ENCODE measurements at places on chromosomes 7 and 10. TPM values are rescaled to one million over a fixed set of nuclear protein-coding genes. Genes with fewer than 3 reads are reported as not detected.

DNA sequence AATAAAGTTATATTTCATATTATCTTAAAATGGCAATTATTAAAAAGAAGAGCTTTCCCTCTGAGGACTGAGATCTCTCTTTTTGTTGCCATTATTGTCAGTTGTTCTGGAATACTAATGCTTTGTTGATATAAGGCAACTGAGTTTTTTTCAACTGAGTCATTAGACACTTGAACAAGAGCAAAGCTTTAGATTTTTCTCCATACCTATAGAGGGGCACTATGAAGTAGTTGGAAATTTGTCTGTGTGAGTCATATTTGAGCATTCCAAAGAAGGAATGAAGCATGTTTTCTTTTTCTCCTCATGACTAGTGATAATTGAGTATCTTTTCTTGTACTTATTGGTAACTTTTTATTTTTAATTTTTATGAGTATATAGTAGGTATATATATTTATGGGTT is 24.5 kb downstream of the RPA3 start:
- DNase-seq, result no peak

DNA sequence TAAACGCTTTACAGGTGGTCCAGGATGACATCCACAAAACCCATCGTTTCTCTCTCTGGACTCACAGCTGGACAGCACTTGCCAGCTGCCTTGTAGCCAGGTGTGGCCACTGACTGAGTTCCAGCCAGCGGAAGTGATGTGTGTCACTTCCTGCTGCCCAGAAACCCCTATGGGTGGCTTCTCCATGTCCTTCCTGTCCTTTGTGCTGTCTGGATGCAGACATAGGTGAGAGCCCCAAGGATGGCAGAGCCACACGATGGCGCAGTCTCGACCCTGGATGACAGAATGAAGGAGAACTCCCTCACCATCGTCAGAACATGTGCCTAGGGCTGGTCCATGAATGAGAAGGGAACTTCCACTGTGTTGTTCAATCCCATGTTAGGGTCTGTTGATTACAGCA is 22.1 kb downstream of the NMT2 start:
- no peak for DNase-seq

- DNase-seq, result no peak
These were observed 126.5 kb downstream of the PLPP4 start for GRCh38 chr10:120583424-120584108.

GRCh38 chr10:130201043-130201380 is 64.8 kb downstream of the GLRX3 start:
- no peak for DNase-seq

GRCh38 chr10:110862961-110863360 is 8.8 kb upstream of the PDCD4 start:
- DNase-seq, result no peak

GRCh38 chr7:165661-166337 is 26.6 kb upstream of the FAM20C start:
- DNase-seq, result no peak

DNA sequence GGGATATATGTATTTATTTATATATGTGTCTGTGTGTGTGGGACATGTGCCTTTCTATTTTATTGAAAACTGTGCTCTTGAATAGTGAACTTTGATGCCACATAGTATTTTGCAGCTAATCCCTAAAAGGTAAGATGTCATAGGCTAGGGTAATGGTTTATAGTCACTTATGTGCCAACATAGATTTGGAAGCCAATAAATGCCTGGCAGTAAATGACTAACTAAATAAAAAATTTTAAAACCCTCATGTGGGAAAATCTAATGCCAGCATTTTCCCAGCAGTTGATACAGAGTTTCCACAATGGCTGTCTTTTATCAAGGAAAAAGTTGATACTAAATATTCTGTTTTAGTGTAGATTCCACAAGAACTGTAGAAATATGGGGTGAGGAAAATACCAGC is 101.5 kb upstream of the IMMP2L start:
- DNase-seq, result no peak

- DNase-seq, result no peak
These were observed 89.8 kb upstream of the SAMD8 start for GRCh38 chr10:75021379-75022249.

DNA sequence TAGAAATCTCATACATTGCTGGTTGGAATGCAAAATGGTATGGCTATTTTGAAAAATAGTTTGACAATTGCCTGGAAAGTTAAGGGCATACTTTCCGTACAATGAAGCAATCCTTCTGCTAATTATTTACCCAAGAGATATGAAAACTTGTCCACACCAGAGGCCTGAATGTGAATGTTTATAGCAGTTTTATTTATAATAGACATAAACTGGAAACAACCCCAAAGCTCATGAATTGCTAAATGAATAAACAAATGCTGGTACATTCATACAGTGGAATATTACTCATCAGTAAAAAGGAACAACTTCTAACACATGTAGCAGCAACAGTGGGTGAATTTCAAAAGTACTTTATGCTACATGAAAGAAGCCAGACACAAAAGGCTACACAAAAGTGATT is 42.7 kb downstream of the MMRN2 start:
- no peak for DNase-seq

DNA sequence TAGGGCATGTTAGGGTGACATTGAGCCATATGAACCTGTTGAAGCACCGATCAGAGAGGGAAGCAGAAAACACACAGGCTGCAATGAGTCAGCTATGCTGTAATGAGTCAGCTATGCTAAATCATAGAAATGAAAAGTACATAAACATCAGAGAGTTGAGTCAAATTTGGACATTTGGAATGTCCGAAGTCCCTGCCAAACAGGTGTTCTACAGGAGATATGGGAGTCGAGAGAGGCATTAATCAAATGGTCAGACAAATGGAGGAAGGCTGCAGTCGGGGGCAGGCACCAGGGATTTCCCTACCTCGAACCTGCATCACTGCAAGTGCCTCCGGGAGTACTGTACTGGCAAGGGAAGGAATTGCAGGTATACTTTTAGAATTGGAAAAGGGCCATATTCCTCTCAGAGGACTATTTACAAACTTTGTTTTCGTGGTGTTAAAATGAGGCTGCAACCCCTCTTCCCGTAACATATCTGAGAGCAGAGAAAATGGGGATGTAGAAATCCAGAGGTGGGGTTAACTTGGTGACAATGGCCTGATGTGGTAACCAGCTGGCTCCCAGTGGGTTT is 8.8 kb upstream of the ZC3HAV1 start:
- no peak for DNase-seq

Gene ANKRD7
- 1.9 TPM for total RNA-seq

Gene FAM25A
- not detected for total RNA-seq

Gene ENTPD1
- not detected for total RNA-seq

Gene BAIAP2L1
- total RNA-seq, result 23.3 TPM

Gene CDC14C
- total RNA-seq, result not detected

Gene THSD7A
- total RNA-seq, result not detected

Gene NODAL
- total RNA-seq, result not detected

All from G401 (cell line).